ENCODE measurements at places on chromosomes 4 and X.

GRCh38 chrX:112678831-112679230 is 907 bp downstream of the LHFPL1 start:
- no peak for DNase-seq

DNA sequence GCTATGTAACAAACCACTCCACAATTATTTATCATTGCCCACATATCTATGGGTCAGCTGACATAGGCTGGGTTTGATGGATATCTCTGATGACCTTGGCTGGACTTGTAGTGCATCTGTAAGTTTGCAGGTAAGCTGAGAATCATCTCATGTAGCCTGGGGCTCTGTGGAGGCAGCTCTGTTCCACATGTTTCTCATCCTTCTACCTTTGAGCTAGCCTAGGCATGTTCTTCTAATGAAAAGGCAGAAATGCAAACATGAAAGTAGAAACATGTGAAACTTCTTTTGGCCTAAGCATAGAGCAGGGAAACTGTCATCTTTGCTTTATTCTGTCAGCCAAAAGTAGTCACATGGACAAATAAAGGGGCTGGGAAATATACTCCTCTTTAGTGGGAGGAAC is 18.2 kb downstream of the MRPL1 start:
- no peak for DNase-seq

DNA sequence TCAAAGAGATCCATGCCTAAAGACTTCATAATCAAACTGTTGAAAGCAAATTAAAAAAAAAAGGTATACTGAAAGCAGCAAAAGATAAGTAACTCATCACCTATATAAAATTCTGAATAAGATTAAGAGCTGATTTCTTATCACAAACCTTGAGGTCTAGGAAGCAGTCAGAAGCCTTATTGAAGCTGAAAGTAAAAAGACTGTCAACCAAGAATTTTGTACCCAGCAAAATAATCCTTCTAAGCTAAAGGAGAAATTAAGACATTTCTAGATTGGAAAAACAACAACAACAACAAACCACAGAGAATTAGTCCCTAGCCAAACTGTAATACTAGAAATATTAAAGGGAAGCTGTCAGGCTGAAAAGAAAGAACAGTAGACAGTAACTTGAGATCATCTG is 622.9 kb downstream of the PCDH7 start:
- no peak for DNase-seq

DNA sequence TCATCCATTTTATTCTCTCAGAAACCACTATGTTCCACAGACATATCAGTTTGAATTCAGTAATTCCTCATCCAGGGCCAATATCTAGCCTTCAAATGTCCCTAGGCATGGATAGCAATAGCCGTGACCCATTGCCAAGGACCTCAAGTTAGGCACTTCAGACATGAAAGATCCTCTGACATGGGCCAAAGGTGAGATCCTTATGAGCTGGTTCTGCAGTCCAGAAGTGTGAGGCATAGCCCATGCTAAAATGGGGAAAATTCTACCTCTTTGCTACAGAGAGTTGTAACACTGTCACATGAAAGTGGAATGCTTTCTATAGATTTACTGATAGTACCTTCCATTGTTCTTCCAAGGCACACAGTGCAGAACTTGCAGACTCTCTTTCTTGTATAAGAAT is 349.7 kb upstream of the GALNT7 start:
- no peak for DNase-seq

GRCh38 chr4:151266497-151266896 is 10.5 kb upstream of the PRSS48 start:
- no peak for DNase-seq

GRCh38 chrX:85851418-85851817 is 195.9 kb downstream of the CHM start:
- no peak for DNase-seq

DNA sequence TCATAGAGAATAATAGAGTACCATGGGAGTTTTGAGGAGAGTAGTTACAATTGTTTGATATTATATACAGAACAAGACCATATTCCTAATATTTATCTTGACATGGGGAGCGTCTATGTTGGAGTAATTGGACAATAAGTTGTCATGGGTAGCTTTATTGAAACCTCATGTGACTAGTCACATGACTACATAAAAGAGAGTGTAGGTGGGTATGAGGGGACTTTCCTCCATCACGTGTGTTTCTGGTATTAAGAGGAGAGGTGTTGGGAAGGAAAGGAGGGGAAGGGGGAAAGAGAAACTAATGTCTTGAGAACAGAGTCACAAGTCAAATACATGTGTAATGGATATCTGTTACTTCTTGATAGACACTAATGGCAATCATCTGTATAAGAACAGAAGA is 33.1 kb downstream of the PDLIM5 start:
- no peak for DNase-seq

DNA sequence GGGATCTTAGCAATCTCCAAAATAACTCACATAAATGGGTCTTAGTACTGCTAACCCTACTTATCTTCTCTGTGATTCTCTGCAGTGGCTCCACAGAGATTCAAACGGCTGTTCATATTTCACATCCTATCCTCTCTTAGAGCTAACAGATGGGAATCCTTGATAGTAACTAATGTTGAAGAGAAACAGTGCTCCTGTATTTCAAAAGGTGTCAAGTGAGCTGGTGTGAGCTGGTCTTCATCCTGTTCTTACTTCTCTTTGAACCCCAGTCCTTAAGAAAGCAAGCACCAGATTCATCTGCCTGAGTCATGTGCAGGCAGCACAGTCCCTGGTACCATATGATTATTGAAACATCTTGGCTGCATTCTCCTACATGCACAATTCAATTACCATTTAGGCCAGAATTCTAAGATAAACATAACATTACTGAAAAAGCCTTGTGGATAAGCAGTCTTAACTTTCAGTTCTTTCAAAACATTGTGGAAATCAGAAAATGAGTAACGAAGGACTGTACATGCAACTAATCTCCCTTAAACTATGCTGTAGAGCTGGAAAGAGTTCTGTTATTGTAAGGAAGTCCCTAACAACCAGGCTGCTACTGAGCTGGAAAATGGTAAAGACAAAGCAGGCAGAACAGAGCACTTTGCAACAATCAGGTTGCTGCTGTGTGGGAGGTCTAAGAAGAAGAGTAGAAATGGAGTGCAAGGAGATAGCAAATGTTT is 153.1 kb downstream of the NPNT start:
- no peak for DNase-seq

- DNase-seq: no peak
These were observed 322.2 kb downstream of the GPAT3 start for GRCh38 chr4:83858131-83858530.

DNA sequence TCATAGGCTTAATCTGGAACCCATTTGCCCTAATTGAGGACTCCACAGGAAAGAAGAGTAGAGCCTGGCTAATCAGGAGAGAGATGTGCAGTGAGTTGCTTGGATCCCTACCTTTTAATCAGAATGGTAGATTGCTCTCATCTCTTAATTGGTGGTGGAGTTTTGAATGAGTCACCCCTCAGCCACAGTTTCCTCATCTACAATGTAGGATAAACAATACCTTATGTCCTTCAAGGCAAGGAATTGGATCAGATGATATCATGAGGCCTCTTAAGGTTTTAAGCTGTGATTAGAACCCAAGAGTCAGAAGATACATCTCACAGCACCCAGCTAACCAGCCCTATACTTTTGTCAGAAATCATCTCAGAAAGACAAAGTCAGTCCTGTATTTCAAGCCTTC is 39.1 kb downstream of the PDGFRA start:
- no peak for DNase-seq

DNA sequence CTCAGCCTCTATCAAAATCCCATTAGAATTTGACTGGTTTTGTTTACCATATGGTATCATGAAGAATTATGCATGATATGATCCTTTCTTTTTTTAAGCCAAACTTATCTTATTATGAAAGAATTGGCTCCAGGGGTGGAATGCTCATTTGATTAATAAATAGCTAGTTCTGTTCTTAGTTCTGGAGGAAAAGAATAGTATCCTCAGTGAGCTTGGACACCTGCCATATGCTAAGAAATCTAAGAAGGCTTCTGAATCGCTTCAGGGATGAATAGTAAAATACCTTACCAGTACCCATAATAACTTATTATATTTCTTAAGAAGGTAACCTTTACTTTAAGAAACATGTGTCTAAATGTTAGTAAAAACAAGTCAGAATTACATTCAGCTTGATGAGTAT is 803.6 kb downstream of the ADGRL3 start:
- DNase-seq: no peak

- no peak for DNase-seq
These were observed 15.8 kb downstream of the ATP1B4 start for GRCh38 chrX:120377715-120378114.

DNA sequence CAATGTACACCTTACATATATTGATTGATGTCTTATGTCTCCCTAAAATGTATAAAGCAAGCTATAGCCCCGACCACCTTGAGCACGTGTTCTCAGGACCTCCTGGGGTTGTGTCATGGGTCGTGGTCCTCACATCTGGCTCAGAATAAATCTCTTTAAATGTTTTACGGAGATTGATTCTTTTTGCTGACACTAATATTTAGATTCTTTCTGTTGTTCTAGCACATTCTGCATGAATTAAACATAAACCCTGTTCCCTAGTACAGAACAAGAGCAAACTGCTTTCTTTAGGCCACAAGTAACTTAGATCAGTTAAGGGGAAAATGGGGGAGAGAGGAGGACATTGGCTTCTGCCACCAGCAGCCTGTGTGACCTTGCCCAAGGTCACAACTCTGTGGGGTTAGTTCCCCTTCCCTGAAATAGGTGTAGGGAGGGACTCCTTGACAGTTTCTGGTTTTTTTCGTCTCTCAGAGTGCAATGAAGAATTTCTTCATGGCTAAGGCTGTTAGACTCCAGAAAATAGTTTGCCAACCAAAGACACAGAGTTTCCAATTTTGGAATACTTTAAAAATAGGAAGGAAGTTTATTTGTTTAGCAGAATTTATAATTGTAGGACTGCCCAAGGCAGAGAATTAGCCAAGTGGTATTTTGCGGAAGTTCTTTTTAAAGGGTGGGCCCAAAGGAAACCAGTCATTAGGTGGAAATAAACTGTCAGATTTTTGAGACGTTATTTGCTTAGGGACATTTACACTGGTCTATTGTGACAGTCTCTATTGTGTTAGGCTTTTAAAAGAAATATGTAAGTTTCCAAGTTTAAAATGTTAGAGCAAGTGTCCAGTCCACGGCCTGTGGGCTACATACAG is 29.4 kb downstream of the PTTG2 start:
- no peak for DNase-seq

- DNase-seq: no peak
These were observed 3.3 kb upstream of the RELL1 start for GRCh38 chr4:37689353-37690095.

DNA sequence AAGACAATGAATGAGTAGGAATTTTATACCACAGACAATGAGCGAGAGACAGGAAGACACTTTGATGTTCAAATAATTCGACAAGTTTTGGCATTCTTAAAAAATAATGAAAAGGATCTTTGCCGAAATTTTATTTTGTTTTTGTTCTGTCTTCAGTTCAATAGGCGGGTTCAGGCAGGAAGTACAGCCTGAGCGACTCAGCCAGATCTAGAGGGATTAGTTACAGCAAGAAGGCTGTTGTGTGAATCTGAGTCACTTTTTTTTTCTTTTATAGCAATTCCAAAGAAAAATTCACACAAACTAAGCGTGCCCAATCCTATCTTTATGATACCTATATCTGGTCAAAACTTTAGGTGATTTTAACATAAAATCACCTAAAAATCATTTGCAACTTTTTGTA is 505.4 kb upstream of the FAM241A start:
- no peak for DNase-seq

- DNase-seq: no peak
These were observed 261.2 kb upstream of the GPC4 start for GRCh38 chrX:133676344-133677122.

DNA sequence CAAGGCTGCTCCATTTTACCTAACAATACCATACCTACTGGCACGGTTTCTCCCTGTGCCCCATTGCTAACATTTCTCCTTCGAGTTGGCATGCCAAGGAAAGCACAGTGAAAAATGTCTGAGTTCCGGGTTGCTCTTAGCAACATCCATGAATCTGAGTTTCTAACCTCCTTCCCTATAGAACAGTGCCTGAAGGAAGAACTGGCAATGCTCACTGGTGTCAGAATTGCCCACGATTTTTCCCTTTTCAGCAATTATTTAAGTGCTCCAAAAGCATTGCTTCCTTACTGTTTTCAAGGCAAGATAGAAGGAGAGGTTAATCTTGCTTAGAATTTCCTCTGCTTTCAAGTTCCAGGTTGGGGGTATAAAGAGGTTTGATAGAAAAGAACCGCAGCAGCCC is 75.1 kb downstream of the SORBS2 start:
- DNase-seq: no peak

- no peak for DNase-seq
These were observed 1827.0 kb downstream of the C4orf33 start for GRCh38 chr4:130922955-130923354.

DNA sequence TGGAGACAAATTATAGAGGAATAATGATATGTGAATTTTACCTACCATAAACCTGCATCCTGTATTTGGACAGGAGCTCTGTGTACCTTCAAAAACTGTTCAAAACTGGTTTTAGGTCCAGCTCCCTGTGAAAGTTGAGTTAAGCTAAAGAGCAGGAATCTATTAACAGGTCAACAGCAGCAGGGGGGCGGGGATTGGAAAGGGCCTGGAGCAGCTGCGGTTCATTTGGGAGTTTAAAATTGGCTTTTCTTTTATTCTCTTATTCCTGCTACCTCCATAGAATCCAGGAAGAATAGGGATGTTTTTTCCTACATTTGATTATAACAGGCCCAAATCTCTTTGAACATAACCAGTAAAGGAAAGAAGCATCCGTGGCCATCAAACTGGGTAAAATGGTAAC is 23.8 kb downstream of the SHROOM3 start:
- no peak for DNase-seq

DNA sequence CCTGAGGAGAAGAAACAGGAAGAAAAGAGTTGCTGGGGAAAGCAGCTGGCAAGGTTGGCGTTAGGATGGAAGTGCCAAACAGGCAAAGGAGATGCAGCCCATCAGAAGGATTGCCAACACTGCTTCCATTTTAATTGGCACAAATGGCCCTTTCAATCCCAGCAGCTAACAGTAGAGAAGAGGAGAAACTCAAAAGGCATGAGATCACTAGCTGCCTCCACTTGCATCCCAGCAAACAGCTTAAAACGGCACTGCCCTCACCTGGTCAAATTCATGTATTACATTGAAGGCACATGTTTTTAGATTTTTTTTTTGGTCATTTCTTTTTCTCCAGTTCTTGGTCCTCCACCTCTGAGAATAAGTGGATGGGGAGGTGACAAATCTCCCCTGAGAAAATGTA is 14.9 kb upstream of the LOC101059915 start:
- DNase-seq: peak; percentile 41

- no peak for DNase-seq
These were observed 349.9 kb upstream of the KLF3 start for GRCh38 chr4:38313999-38314561.

DNA sequence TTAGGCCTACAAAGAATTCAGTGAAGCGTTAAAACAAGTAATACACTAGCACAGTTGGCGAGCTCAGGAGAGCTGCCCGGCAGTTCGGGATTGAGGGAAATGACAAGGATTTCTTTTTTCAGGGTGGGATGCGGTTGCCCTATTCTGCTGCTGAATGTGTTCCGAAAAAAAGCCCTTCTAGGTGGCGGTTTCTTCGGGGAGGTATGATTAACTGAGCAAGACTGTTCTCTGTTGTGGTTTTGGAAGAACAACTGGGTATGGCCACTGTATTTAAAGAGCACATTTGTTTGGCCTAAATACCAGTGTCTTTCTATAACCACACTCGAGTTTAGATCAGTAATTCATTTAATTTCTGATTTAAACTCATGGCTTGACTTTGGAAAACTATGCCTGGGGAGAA is 459.7 kb upstream of the FAT1 start:
- no peak for DNase-seq

- DNase-seq: no peak
These were observed 575.7 kb downstream of the TRIML1 start for GRCh38 chr4:188714907-188715306.

GRCh38 chr4:181646864-181647263 is 596.3 kb upstream of the TENM3 start:
- no peak for DNase-seq
